Neural crest cell (in vitro differentiated cells): ENCODE measurements at places on chromosomes 4 and X. TPM values are rescaled to one million over a fixed set of nuclear protein-coding genes. Genes with fewer than 3 reads are reported as not detected.
A peak's percentile ranks its signal among the peaks of the same experiment; 100 is the strongest.

The HSFX4 gene
- total RNA-seq = not detected in 2 replicates

GRCh38 chrX:128518508-128518907 lies 466.3 kb upstream of the ACTRT1 start:
- no peak overlapping the region for H3K4me3 ChIP-seq
- no peak for DNase-seq
- no peak overlapping the region for H3K27ac ChIP-seq
- H3K36me3 ChIP-seq = peaks cover 3% of the 10 kb centered on the region
- no peaks in the 10 kb centered on the region for H3K27me3 ChIP-seq

The TCP11X2 gene
- not detected in 2 replicates for total RNA-seq

DNA sequence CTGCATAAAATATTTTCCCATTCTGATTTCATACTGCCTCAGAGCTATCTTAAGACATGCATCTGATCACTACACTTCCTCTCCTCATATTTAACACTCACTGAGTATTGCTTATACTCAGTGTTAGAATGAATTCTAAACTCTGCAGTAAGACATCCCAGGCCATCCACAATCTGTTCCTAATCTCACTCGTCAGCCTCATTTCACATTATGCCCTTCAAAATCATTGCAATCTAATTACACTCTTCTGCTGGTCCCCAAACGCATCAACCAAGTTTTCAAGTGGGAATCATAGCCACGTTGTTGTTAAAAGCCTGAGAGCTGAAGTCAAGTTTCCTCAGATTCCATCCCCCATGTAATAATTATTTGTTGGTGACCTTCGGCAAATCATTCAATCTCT lies 1177.9 kb downstream of the ARAP2 start:
- H3K4me3 ChIP-seq = no peak overlapping the region
- no peaks in the 10 kb centered on the region for H3K27me3 ChIP-seq
- H3K36me3 ChIP-seq = no peaks in the 10 kb centered on the region
- no peaks in the 10 kb centered on the region for H3K4me1 ChIP-seq

The PAGE2 gene
- total RNA-seq = not detected in 2 replicates

The NUDT9 gene
- total RNA-seq = 22.6 and 25.4 TPM in 2 replicates

DNA sequence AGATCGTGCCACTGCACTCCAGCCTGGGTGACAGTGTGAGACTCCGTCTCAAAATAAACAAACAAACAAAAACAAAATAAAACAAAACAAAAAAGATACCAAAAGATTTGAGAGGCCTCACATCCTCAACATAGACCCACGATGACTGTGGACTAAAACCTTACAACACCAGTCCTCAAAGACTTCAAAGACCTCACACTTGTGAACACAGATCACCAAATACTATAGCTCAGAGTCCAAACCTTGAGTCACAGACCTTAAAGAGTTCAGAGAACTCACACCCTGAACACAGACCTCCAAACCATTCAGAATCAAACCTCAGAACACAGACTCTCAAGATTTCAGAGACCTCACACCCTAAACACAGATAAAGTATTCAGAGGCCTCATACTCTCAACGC lies 12.7 kb upstream of the PAGE4 start:
- H3K36me3 ChIP-seq = peaks cover 5% of the 10 kb centered on the region
- DNase-seq = no peak
- no peak overlapping the region for H3K4me3 ChIP-seq
- no peak overlapping the region for H3K27ac ChIP-seq

The CTSO gene
- total RNA-seq = 1.3 and 1.7 TPM in 2 replicates

- H3K36me3 ChIP-seq = no peaks in the 10 kb centered on the region
- no peak overlapping the region for H3K27ac ChIP-seq
- H3K4me3 ChIP-seq = peak overlapping the region; percentile 35
- peaks cover 38% of the 10 kb centered on the region for H3K4me1 ChIP-seq
- no peak for DNase-seq
Observed at GRCh38 chr4:3771164-3771809, 5.1 kb downstream of the ADRA2C start.

The DNAAF6 gene
- total RNA-seq = not detected in 2 replicates

The ATOH1 gene
- not detected in 2 replicates for total RNA-seq

- no peaks in the 10 kb centered on the region for H3K36me3 ChIP-seq
- H3K4me3 ChIP-seq = no peak overlapping the region
- H3K27ac ChIP-seq = no peak overlapping the region
- H3K4me1 ChIP-seq = peaks cover 4% of the 10 kb centered on the region
- no peak for DNase-seq
Observed at GRCh38 chr4:114320126-114320525, 278.5 kb upstream of the UGT8 start.

- H3K4me3 ChIP-seq = no peak overlapping the region
- no peak overlapping the region for H3K27ac ChIP-seq
- H3K36me3 ChIP-seq = no peaks in the 10 kb centered on the region
- no peaks in the 10 kb centered on the region for H3K4me1 ChIP-seq
Observed at GRCh38 chrX:146144039-146144438, 326.4 kb downstream of the SLITRK2 start.

GRCh38 chrX:42697544-42697943 lies 80.4 kb downstream of the PPP1R2C start:
- H3K27ac ChIP-seq = no peak overlapping the region
- DNase-seq = no peak
- H3K4me1 ChIP-seq = no peaks in the 10 kb centered on the region
- no peaks in the 10 kb centered on the region for H3K36me3 ChIP-seq
- H3K4me3 ChIP-seq = no peak overlapping the region

GRCh38 chr4:14000091-14000814 lies 372.7 kb upstream of the BOD1L1 start:
- H3K36me3 ChIP-seq = peaks cover 16% of the 10 kb centered on the region
- no peaks in the 10 kb centered on the region for H3K27me3 ChIP-seq
- H3K4me1 ChIP-seq = peaks cover 9% of the 10 kb centered on the region
- no peak overlapping the region for H3K27ac ChIP-seq
- DNase-seq = no peak

The CFP gene
- total RNA-seq = 1.6 and 1.7 TPM in 2 replicates

- H3K4me3 ChIP-seq = peak overlapping the region; percentile 58
- H3K4me1 ChIP-seq = peaks cover 25% of the 10 kb centered on the region
- no peak overlapping the region for H3K27ac ChIP-seq
- H3K27me3 ChIP-seq = peaks cover 5% of the 10 kb centered on the region
- H3K36me3 ChIP-seq = no peaks in the 10 kb centered on the region
- peak; percentile 52 for DNase-seq
Observed at GRCh38 chrX:140762061-140762460, 52.5 kb downstream of the LINC00632 start.
